Activated CD4-positive, alpha-beta T cell treated with anti-CD3 and anti-CD28 coated beads for 1 hour (primary cell): ENCODE measurements at places on chromosomes 5 and 9.

GRCh38 chr9:6938447-6938846, 180.7 kb downstream of the KDM4C start:
- DNase-seq = no peak

DNA sequence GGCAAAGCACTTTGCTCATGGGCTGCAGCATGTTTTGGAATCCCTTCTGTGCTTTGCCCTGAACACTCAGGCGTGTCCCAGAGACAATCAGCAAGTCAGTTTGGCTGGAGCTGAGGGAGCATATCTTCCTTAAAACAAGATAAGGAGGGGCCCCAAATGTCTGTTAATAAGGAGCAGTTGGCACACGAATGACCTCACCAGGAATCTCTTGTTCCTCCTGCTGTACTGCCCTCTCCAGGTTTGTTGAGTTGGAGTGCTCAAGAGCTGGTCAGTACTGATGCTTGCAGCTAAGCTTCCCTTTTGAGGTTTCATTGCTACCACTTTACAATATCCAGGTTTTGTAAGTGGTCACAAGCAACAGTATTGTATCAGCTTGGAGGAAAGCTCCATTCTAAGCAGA, 101.3 kb upstream of the EGFLAM start:
- DNase-seq = no peak

- no peak for DNase-seq
Measured at GRCh38 chr9:114224247-114224610, 68.9 kb downstream of the COL27A1 start.

GRCh38 chr9:86652736-86653135, 294.6 kb downstream of the GAS1 start:
- DNase-seq = no peak

- DNase-seq = no peak
Measured at GRCh38 chr5:88396751-88397281, 128.2 kb upstream of the TMEM161B start.

GRCh38 chr9:108684288-108685025, 171.3 kb downstream of the ACTL7B start:
- no peak for DNase-seq

DNA sequence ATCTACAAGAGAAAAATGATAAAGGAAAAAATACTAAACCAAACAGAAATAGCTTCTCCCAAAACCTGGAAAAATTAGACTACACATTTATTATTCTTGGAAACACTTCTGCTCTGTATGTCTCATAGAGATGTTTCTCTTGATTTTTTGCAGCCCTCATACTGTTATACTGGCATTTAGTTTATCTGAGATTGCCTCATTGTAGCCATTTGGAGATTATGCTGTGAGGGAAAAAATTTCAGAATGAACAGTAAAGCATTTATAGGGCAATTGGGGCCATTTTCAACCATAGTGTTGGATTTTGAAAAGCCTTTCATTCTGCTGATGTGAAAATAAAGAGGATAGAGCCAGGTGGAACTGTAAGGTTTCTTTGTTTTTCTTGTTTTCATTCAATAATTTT, 441.8 kb upstream of the RIOK2 start:
- no peak for DNase-seq
